ENCODE measurements at places on chromosomes 7 and 10.

- no peak overlapping the region for H3K4me3 ChIP-seq
- H3K4me1 ChIP-seq: peaks cover 13% of the 10 kb centered on the region
- no peak for DNase-seq
- no peaks in the 10 kb centered on the region for H3K36me3 ChIP-seq
Observed at GRCh38 chr7:8189625-8190024, 72.3 kb downstream of the ICA1 start.

DNA sequence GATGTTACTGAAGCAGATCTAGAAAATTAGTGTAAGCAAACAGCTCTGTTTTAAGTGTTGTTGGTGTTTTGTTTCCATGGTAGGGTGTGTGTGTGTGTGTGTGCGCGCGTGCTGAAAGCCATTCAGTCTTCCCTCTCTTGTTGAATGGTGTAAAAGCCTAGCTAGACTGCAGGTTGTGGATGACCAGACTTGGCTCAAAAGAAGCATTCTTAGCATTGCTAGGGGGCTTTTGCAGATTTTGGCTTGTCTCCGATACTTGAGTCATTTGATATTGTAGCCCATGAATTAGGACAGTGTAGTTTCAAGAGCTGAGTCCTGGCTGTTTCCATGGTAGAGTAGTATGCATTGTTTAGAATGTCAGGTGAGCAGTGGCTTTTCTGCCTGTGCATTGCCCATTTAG lies 99.1 kb downstream of the SND1 start:
- H3K36me3 ChIP-seq: peaks cover 67% of the 10 kb centered on the region
- H3K27ac ChIP-seq: no peak overlapping the region
- H3K4me3 ChIP-seq: no peak overlapping the region

DNA sequence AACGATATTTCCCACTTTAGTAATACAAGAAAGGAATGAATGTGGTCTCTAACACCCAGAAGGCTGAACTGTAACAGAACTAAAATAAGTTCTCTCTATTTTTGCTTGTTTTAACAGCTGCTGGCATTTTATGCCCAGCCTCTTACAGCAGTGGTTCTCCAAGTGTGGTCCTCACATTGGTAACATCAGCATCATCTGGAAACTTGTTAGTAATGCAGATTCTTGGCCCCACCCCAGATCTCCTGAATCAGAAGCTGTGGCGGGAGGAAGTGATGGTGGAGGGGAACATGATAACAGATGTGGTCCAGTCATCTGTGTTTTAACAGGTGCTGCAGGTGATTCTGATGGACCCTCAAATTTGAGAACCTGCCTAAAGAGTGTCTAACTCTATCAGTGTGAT lies 170.1 kb downstream of the TMEM26 start:
- H3K36me3 ChIP-seq: no peaks in the 10 kb centered on the region
- no peak overlapping the region for H3K27ac ChIP-seq
- H3K4me3 ChIP-seq: no peak overlapping the region
- peaks cover 16% of the 10 kb centered on the region for H3K4me1 ChIP-seq
- DNase-seq: no peak

DNA sequence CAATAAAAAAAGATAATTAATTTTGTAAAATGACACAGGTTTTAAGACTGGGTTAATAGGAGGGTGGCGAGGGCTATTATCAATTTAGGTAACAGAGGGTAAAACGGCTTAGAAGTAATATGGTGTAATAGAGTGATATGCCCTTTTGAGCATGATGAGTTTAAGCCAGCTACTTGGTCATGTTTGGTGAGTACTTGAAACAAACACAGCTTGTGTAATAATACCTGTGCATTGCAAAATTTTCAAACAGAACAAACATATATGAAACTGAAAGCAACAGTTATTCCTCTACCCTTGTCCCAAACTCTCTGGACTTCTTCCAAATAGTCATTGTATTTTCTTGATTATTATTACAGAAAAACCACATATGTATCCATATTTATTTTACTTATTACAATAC lies 241.7 kb downstream of the MAGI2 start:
- DNase-seq: no peak
- no peak overlapping the region for H3K27ac ChIP-seq
- H3K36me3 ChIP-seq: no peaks in the 10 kb centered on the region
- H3K4me1 ChIP-seq: no peaks in the 10 kb centered on the region
- H3K4me3 ChIP-seq: no peak overlapping the region

All from stimulated activated naive B cell treated with anti-CD40 and anti-IgM and Interleukin-4, amounts not matched to agents 10 μg/mL and 1 μg/mL and 100 μg/mL, for 72 hours (primary cell).